Stimulated activated CD8-positive, alpha-beta memory T cell treated with anti-CD3 and anti-CD28 coated beads, Interleukin-7, amount 100 ng/mL, for 48 hours (primary cell): ENCODE measurements at places on chromosomes 2 and 18.

- DNase-seq = no peak
Observed at GRCh38 chr2:173075056-173075780, 428 bp upstream of the MAP3K20 start.

GRCh38 chr2:189287982-189288521, 108.5 kb upstream of the COL5A2 start:
- DNase-seq = no peak

GRCh38 chr2:238601433-238602222, 174.9 kb downstream of the ASB1 start:
- no peak for DNase-seq

GRCh38 chr2:65420712-65421431, 11.5 kb downstream of the SPRED2 start:
- no peak for DNase-seq

DNA sequence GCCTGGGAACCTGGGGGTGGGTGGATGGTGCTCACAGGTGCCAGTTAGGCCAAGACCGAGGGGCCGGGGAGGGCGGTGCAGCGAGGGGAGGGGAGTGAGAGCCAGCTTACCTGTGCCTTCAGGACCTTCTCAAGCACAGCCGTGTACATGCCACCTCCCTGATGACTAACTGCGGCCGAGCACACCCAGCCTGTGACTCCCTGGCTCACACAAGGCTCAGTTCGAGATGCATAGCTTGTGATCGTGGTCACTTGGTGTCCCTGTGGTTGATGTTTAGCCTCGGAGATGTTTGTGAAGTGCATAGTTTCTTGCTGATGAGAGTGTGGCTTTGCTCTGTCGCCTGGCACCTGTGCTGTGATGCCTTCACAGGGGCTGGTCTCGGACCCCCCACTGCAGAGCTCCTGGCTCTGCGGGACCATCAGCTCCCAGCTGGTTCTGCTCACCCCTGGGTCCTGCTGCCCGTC, 84.5 kb upstream of the ODC1 start:
- no peak for DNase-seq

- DNase-seq = no peak
Observed at GRCh38 chr2:75497256-75497655, 63.5 kb downstream of the EVA1A start.

- no peak for DNase-seq
Observed at GRCh38 chr2:120111193-120111592, 98.3 kb downstream of the EPB41L5 start.

- no peak for DNase-seq
Observed at GRCh38 chr2:202113571-202114142, 40.6 kb downstream of the KIAA2012 start.

GRCh38 chr2:224194161-224194560, 155.1 kb upstream of the SERPINE2 start:
- no peak for DNase-seq
